Neuronal stem cell (in vitro differentiated cells): ENCODE measurements at places on chromosomes 2 and 18.

DNA sequence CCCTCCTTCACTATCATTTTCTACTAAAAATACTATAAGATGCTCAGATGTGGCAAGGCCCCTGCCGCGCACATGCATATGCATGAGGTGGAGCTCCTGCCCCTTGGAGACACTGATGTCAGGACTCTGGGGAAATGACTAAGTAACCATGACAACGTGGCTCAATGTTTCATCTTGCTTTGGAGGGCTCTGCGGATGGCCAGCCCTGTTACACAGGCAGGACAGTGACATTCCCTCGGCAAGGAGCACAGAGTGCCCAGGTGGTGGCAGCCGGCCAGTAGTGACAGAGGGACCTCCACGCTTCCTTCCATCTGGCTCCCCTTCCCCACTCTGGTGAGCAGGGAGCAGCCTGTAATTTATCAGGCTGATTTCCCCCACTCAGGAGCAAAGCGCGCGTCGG, 364.1 kb downstream of the SS18 start:
- no peak for DNase-seq

DNA sequence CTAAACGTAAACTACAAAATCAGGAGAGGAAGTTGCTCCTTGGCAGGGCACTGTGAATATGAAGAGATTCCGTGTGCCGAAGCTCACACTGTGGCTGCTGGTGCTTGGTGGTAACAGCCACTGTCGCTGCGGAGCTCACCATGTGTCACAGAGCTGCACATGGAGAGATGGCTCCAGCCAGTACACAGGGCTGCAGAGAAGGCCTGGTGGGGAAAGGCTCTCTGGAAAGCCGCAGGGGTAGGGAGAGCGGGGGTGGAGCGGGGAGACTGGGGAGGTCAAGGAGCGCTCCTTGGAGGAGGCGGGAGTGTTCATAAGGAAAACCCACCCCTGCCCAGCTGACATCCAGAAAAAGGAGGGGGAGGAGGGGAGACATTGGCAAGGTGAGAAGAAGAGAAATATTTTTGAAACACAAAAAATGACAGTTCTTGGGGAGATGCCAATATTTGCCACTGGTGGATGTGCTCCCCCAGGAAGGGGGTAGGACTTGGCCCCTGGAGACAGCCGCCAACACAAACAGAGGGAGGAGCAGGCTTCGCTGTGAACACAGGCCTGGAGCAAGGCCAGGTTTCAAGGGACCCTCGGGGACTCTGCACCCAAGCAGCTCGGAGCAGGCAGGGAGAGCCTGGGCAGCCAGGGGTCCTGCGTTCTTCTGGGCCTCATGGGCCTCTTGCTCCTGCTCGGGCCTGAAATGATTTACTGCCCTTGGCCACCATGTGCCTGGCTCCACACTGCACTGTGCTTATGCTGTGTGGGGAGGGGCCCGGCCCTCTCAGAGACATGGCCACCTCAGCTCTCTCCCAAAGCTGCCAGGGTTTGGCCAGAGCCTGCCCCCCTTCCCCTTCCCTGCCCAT, 102.6 kb upstream of the GLI2 start:
- no peak for DNase-seq

DNA sequence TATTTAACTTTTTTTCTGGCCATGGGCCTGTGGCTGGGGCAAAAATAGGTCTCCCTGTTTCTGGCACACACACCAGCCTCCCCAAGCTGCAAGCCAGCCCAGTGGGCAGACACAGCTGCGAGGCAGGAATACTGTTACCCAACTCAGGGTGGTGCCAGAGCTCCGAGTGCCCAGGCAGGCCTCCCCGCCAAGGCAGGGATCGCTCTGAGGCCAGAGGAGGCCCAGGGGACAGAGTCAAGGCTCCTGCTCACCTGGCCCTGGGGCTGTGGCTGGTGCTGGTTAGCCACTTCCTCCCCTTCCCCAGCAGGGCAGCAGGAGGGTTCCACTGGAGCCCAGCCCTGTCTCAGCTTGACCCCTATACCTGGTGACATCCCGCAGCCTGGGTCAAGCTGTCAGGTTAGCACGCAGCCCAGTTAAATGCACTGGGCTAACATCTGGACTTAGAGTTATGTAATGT, 67.1 kb upstream of the EPAS1 start:
- no peak for DNase-seq

- no peak for DNase-seq
Measured at GRCh38 chr2:11467129-11467649, 1.2 kb upstream of the E2F6 start.

GRCh38 chr2:73746015-73746876, 9.1 kb upstream of the TPRKB start:
- no peak for DNase-seq

DNA sequence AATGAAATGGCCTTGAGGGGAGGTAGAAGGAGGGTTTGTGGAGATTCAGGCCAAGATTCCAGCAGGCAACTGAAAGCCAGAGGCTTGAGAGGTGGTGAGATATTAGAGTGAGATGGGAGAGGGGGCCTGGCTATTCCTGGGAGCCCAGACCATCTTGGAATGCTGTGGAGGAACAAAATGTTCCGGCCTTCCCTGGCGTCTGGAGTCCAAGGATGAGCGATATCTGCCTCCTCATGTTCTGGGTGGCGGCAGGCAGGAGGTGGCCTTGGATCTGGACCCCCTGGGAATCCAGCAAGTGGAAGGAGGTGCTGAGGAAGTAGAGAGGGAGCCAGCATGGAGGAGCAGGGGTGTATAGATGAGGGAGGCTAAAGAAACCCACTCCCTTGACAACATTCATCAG, 335.9 kb downstream of the CYP26B1 start:
- DNase-seq, result no peak
